ENCODE measurements at places on chromosomes 12 and 14. TPM values are rescaled to one million over a fixed set of nuclear protein-coding genes. Genes with fewer than 3 reads are reported as not detected.
A peak's percentile ranks its signal among the peaks of the same experiment; 100 is the strongest.

- H3K4me3 ChIP-seq, result no peak overlapping the region
- no peak overlapping the region for H3K27ac ChIP-seq
- H3K27me3 ChIP-seq, result no peaks in the 10 kb centered on the region
- H3K36me3 ChIP-seq, result no peaks in the 10 kb centered on the region
- DNase-seq, result no peak
- H3K4me1 ChIP-seq, result no peaks in the 10 kb centered on the region
Measured at GRCh38 chr12:117034249-117034648, 65.0 kb downstream of the TESC start.

- H3K27me3 ChIP-seq, result no peaks in the 10 kb centered on the region
- H3K4me3 ChIP-seq, result no peak overlapping the region
- no peaks in the 10 kb centered on the region for H3K4me1 ChIP-seq
- DNase-seq, result no peak
Measured at GRCh38 chr14:81516986-81517797, 16.5 kb downstream of the SEL1L start.

DNA sequence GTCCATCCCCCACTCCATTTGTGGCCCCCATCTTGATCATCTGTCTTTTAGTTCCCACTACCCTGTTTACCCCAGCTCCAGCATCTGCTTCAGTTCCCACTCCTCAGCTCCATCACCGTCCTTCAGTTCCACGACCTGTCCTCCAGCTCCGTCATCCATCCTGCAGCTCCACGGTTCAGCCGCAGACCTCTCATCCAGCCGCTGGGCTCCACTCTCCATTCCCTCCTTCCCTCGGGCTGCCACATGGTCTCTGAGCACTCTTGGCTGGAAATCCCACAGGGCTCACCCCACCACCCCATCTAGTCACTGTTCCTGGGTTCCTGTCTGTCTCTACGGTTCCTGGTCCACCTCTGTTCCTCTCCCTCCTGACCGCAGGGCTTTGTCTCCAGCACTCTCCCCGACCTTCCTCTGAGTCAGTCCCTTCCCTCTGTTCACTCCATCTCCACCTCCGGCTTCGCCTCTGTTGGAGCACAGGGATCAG, 3.3 kb upstream of the P3H3 start:
- H3K27me3 ChIP-seq, result peaks cover 97% of the 10 kb centered on the region
- no peak for DNase-seq
- no peak overlapping the region for H3K4me3 ChIP-seq

DNA sequence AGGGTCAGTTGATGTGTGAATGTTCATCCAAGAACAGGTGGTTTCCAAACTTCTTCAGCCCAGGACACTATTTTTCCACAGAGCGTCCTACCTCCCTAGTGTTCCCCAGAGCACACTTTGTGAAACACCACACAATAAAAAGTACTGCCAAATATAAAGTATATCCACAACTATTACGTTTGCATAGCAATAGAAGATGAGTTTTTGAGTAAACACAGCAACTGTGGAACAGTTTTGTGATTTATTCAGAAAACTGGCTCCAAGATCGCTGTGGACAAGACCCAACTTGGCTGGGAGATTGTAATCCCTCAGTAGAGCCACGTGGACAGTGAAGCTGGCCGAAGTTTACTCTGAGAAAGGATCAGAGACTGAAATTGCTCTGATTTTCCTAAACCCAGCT, 14.5 kb upstream of the MAP1LC3B2 start:
- no peak overlapping the region for H3K27ac ChIP-seq
- no peaks in the 10 kb centered on the region for H3K36me3 ChIP-seq
- H3K4me1 ChIP-seq, result peaks cover 11% of the 10 kb centered on the region
- no peak overlapping the region for H3K4me3 ChIP-seq
- H3K27me3 ChIP-seq, result no peaks in the 10 kb centered on the region

GRCh38 chr12:83808591-83808990, 1104.0 kb downstream of the SLC6A15 start:
- no peaks in the 10 kb centered on the region for H3K4me1 ChIP-seq
- DNase-seq, result no peak
- H3K4me3 ChIP-seq, result no peak overlapping the region
- no peaks in the 10 kb centered on the region for H3K36me3 ChIP-seq

DNA sequence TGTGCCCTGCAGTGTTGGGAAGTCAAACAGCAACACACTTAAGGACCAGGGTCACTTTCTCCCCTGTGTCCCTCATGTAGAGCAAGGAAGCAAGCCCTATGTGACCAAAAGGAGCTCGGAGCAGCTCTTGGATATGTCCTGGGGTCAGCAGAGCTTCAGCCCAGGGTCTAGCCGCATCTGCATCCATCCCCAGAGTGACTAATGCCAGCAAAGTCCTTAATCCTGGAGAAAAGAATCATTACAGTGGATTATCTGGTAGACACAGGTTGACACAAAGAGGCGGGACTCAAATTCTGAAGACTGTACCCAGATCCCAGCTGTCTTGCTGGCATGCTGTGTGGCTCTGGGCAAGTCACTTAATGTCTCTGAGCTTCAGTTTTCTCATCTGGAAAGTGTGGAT, 239.1 kb upstream of the PWP1 start:
- H3K4me1 ChIP-seq, result peaks cover 18% of the 10 kb centered on the region
- H3K4me3 ChIP-seq, result no peak overlapping the region
- no peak for DNase-seq
- no peak overlapping the region for H3K27ac ChIP-seq
- no peaks in the 10 kb centered on the region for H3K27me3 ChIP-seq
- H3K36me3 ChIP-seq, result no peaks in the 10 kb centered on the region

DNA sequence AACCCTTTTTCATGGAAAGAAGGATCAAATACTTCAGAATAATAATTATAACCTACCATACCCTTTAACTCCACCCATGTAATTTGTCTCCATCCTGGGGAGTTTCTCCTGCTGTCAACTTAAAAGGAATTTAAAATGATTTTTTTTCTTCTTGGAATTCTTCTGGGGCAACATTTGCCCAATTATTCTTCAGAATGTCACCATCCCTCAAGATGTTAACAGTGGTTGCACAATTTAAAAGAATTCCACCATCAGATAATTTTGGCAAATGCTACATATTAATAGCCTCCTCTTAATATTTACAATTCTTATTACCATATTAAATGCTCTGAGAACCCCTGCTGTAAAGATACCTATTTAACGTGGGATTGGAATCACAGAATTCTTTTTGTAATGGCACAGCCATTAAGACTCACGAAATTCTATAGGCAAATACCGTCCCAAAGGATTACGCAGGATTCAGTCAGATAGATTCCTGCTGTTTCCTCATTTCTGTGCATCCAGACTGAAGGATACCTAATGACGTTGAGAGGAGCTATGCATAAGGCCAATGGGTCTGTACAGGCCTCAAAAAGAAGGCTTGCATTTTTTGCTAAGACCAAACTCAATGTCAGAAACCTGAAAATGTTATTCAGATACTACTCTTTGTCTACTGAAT, 177.5 kb downstream of the DAD1 start:
- H3K36me3 ChIP-seq, result no peaks in the 10 kb centered on the region
- H3K4me1 ChIP-seq, result no peaks in the 10 kb centered on the region
- no peaks in the 10 kb centered on the region for H3K27me3 ChIP-seq
- H3K27ac ChIP-seq, result no peak overlapping the region
- DNase-seq, result no peak

- peaks cover 48% of the 10 kb centered on the region for H3K36me3 ChIP-seq
- H3K27ac ChIP-seq, result peak overlapping the region; percentile 99
- peaks cover 28% of the 10 kb centered on the region for H3K4me1 ChIP-seq
- DNase-seq, result peak; percentile 93
Measured at GRCh38 chr12:96198965-96199364, 4.8 kb downstream of the ELK3 start.

- peak; percentile 39 for DNase-seq
- peaks cover 18% of the 10 kb centered on the region for H3K4me1 ChIP-seq
- no peaks in the 10 kb centered on the region for H3K36me3 ChIP-seq
- no peaks in the 10 kb centered on the region for H3K27me3 ChIP-seq
- H3K27ac ChIP-seq, result no peak overlapping the region
- H3K4me3 ChIP-seq, result peak overlapping the region; percentile 11
Measured at GRCh38 chr12:91817517-91817916, 328.1 kb downstream of the BTG1 start.

DNA sequence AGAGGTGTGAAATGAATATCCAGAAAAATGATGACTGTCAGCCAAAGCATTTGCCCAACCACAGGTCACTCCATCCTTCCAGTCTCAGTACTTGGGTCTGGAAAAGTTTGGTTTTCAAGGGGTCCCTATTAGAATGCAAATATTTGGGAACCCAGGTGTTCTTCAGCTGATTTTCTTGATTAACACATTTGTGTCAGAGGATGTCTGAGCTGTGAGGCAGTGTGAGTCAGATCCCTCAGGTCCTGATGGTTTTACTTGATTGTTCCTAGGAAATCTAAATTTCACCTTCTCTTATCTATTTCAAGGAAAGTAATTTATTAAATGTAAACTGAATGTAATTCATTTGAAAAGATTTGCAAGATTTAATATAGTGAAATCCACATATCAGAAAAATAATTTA, 71.5 kb downstream of the SSPN start:
- H3K4me3 ChIP-seq, result no peak overlapping the region
- no peaks in the 10 kb centered on the region for H3K27me3 ChIP-seq
- H3K4me1 ChIP-seq, result peaks cover 40% of the 10 kb centered on the region
- H3K36me3 ChIP-seq, result no peaks in the 10 kb centered on the region
- no peak overlapping the region for H3K27ac ChIP-seq
- no peak for DNase-seq

DNA sequence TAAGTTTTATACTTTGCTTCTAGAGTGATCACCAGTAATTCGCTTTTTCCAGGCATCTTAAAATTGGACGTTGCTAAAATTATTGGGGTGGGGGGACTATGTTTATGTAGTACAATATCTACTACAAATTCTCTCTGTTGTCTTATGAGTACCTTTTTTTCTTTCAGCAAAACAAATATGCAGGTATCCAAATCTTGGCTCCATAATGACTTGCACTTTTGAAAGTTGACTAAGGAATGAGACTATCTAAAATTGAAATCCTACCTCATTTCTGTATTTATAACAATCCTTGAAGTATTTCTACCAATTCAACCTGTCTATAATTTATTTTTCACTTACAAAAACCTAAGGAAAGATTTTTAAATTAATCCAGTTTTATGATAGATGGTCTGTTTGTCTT, 2.4 kb downstream of the DYNC1H1 start:
- peak overlapping the region; percentile 75 for H3K27ac ChIP-seq
- no peaks in the 10 kb centered on the region for H3K27me3 ChIP-seq
- peaks cover 75% of the 10 kb centered on the region for H3K4me1 ChIP-seq

KCNC2 gene
- total RNA-seq, result not detected

RERG gene
- 1.4 TPM for total RNA-seq
